ENCODE measurements at places on chromosomes 2 and 18. TPM values are rescaled to one million over a fixed set of nuclear protein-coding genes. Genes with fewer than 3 reads are reported as not detected.

GRCh38 chr2:119760237-119760955 is 674 bp downstream of the PTPN4 start:
- H3K27me3 ChIP-seq: no peaks in the 10 kb centered on the region
- DNase-seq: peak; percentile 38
- H3K27ac ChIP-seq: peak overlapping the region; percentile 74
- H3K4me3 ChIP-seq: peak overlapping the region; percentile 96
- H3K4me1 ChIP-seq: peaks cover 29% of the 10 kb centered on the region

- H3K27me3 ChIP-seq: no peaks in the 10 kb centered on the region
- no peak overlapping the region for H3K27ac ChIP-seq
- no peak for DNase-seq
- H3K36me3 ChIP-seq: no peaks in the 10 kb centered on the region
Observed at GRCh38 chr2:49807689-49808088, 653.4 kb upstream of the FSHR start.

GRCh38 chr2:7010391-7011054 is 93.3 kb downstream of the RNF144A start:
- no peaks in the 10 kb centered on the region for H3K36me3 ChIP-seq
- no peak overlapping the region for H3K4me3 ChIP-seq
- peak overlapping the region; percentile 96 for H3K27ac ChIP-seq
- DNase-seq: peak; percentile 93

DNA sequence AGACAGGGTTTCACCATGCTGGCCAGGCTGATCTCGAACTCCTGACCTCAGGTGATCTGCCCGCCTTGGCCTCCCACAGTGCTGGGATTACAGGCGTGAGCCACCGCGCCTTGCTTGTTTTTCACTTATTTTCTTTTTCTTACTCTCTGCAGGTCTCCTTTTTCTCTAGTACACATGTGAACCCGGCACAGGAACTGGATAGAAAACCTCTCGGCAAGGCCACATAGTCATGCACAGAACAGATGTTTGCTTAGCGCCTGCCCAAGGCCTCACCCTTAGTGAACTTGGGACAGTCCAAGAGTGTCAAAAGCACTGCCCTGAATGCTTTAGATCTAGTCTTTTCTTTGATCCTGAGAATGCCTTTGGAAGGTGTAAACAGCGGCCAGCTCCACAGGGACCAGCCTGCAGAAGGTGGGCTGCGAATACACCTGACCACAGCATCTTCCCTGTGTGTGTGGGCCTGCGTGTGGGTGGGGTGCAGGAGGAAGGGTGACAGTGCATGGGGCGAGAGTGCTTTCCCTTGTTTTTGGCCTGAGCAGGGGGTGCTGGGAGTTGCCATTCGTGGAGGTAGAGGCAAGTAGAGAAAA is 27.0 kb downstream of the IMPA2 start:
- no peaks in the 10 kb centered on the region for H3K36me3 ChIP-seq
- no peak overlapping the region for H3K27ac ChIP-seq
- DNase-seq: no peak

GRCh38 chr2:111975819-111976218 is 77.4 kb downstream of the MERTK start:
- no peaks in the 10 kb centered on the region for H3K36me3 ChIP-seq
- no peak overlapping the region for H3K27ac ChIP-seq
- H3K4me3 ChIP-seq: no peak overlapping the region
- DNase-seq: no peak
- peaks cover 28% of the 10 kb centered on the region for H3K27me3 ChIP-seq

DNA sequence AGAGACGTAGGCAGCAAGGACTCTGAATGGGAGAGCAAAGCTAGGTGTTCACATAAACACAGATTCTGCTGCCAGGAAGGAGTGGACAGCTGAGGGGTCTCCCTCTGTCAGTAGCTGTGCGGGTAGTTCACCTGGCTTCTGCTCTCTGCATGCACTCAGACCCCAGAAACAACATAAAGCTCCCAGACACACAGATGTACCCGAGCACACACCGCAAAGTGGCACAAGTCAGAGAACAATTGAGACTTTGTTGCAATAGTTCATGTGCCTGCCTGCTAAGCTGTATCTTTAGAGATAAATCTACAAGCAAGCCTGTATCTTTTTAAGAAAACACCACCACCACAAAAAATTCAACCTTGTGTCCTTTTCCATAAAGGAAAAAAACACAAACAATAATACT is 420.0 kb upstream of the ST6GAL2 start:
- no peak for DNase-seq
- no peak overlapping the region for H3K4me3 ChIP-seq
- no peaks in the 10 kb centered on the region for H3K4me1 ChIP-seq
- no peaks in the 10 kb centered on the region for H3K36me3 ChIP-seq
- no peaks in the 10 kb centered on the region for H3K27me3 ChIP-seq

DNA sequence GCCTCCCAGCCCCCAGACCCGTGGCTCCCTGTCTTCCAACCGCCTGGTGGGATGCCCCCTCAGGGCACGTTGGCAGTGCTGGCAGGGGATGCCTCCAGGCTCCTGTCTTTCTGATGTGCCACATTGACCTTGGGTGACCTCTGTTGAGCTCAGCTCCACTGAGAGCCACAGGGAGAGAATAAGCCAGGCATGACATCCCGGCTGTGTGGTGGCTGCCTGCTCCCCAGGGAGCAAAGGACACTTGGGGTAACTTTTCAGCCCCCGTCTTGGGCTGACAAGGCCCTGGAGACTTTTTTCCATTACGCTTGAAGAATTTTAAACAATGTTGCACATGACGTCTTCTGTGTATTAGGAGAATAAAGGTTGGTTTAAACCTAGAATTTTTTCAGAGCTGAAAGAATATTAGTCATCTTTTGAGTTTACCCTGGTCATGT is 246.0 kb downstream of the TSN start:
- no peaks in the 10 kb centered on the region for H3K27me3 ChIP-seq
- H3K4me1 ChIP-seq: peaks cover 5% of the 10 kb centered on the region
- DNase-seq: no peak
- no peaks in the 10 kb centered on the region for H3K36me3 ChIP-seq
- no peak overlapping the region for H3K4me3 ChIP-seq
- no peak overlapping the region for H3K27ac ChIP-seq

- no peaks in the 10 kb centered on the region for H3K36me3 ChIP-seq
- H3K27ac ChIP-seq: no peak overlapping the region
- peaks cover 8% of the 10 kb centered on the region for H3K4me1 ChIP-seq
- H3K27me3 ChIP-seq: no peaks in the 10 kb centered on the region
- peak; percentile 10 for DNase-seq
Observed at GRCh38 chr2:158984604-158985135, 16.2 kb downstream of the TANC1 start.

DNA sequence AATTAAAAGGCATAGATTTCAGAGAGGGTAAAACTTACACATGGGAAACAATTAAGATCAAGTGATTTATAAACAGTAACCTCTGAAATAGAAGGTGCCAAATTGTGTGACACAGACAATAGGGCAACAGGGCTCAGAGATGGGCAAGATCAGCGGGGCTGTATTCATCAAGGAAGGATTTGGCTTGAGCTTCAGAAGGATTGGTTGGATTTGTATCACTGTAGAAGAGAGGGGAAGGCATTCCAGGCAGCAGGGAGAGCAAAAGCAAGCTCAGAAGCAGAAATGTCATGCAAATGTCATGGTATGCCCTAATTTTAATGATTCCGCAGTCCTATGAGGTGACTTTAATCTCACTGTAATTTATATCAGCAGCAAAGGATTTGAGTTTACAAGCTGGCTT is 415.0 kb upstream of the NRP2 start:
- H3K27ac ChIP-seq: no peak overlapping the region
- H3K4me1 ChIP-seq: no peaks in the 10 kb centered on the region
- no peak overlapping the region for H3K4me3 ChIP-seq
- no peaks in the 10 kb centered on the region for H3K27me3 ChIP-seq

The DHRS9 gene
- total RNA-seq: not detected

DNA sequence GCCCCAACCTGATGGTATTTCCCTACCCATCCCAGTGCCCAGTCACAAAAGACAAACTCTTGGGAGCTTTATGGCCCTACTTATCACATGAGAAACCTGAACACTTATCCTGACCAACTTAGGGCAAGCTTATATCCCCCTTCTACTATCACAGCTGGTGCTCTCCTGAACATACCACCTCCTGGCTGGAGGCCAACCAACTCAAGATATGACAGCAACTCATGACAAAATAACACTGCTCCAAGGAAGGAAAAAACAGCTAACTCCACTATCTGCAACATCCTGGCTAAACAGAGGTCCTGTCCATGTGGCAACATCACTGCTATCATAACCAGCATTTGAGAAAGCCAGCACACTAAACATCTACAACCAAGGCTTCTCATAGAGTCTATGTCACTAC is 20.9 kb upstream of the CLASP1 start:
- H3K36me3 ChIP-seq: no peaks in the 10 kb centered on the region
- DNase-seq: no peak
- no peaks in the 10 kb centered on the region for H3K27me3 ChIP-seq
- no peak overlapping the region for H3K27ac ChIP-seq

DNA sequence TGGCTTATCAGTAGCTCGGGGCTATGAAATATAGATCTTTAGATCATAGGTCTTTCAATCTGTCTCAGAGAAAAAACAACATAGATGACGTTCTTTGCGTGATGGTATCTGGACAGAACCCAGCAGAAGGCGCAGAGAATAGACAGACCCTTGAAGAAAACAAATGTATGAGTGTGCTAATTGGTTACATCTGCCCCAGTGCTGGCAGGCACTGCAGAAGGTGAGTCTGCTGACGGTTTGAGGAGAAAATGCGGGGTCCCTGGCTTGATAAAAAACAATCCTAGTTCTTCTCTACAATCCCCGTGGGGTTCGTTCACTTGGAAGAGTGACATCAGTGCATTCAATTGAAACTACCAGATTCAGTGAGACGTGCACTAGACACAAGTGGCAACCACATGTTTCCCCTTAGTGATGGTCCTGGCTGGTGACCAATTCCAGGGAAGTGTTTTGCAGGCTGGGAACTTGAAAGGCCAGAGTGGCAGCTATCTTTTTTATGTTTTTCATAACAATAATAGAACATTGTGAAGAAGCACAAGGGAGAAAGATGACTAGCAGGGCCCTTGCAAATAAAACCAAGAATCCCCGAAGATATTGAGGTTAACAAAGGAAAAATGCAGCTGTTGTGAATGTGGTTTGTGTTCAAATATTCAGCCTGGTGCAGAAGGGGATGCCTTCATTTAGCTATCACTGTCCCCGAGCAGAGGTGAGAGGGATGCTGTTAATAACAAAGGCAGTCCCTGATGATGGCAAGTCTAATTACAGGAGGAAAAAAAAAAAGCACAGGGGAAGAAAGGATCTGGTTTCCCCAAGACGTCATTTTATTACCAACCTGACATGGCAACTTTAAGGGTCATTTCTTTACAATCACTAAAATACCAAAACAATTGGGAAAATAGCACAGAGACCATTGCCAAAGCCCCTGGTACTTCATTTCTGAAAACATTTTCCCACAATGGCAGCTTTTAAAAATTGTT is 337.6 kb upstream of the FIGN start:
- no peaks in the 10 kb centered on the region for H3K4me1 ChIP-seq
- no peak overlapping the region for H3K27ac ChIP-seq
- DNase-seq: peak; percentile 17
- no peaks in the 10 kb centered on the region for H3K36me3 ChIP-seq
- H3K27me3 ChIP-seq: no peaks in the 10 kb centered on the region
- H3K4me3 ChIP-seq: no peak overlapping the region

Measured in GM23248 (cell line).